Spleen (tissue), 13 donors: ENCODE measurements at places on chromosomes 4 and X. TPM values are rescaled to one million over a fixed set of nuclear protein-coding genes. Genes with fewer than 3 reads are reported as not detected.

Gene PASD1
- total RNA-seq: not detected

Gene RBM46
- total RNA-seq: not detected

Gene NLGN4X
- total RNA-seq: 4.3 TPM

Gene GLRA3
- total RNA-seq: 0.06 TPM

Gene PNMA3
- total RNA-seq: 2.2 TPM

Gene RIBC1
- 1.0 TPM for total RNA-seq

Gene CFAP99
- total RNA-seq: not detected

Gene SYN1
- 0.77 TPM for total RNA-seq

Gene TMPRSS11A
- not detected for total RNA-seq

Gene PIR
- total RNA-seq: 29.4 TPM

Gene SRPX2
- total RNA-seq: 12.6 TPM

Gene VCX3A
- not detected for total RNA-seq

Gene EDNRA
- 21.4 TPM for total RNA-seq

Gene KLHL34
- 0.54 TPM for total RNA-seq

Gene CT47B1
- not detected for total RNA-seq

Gene GPR82
- 0.46 TPM for total RNA-seq

Gene MAGEA8
- not detected for total RNA-seq

Gene BMPR1B
- total RNA-seq: 1.1 TPM

Gene UGT2B15
- not detected for total RNA-seq

Gene METTL14
- 30.4 TPM for total RNA-seq

Gene NBDY
- total RNA-seq: 33.4 TPM

Gene CT45A2
- total RNA-seq: not detected

Gene C4orf33
- total RNA-seq: 31.8 TPM

Gene SHROOM4
- total RNA-seq: 1.6 TPM

Gene SORBS2
- 113 TPM for total RNA-seq

Gene USP51
- 2.3 TPM for total RNA-seq

Gene ATOH1
- not detected for total RNA-seq

Gene GJB1
- not detected for total RNA-seq

Gene BST1
- 25.1 TPM for total RNA-seq

Gene RRH
- total RNA-seq: not detected

Gene ARR3
- total RNA-seq: not detected

Gene ANKRD50
- total RNA-seq: 9.8 TPM

Gene MUC7
- not detected for total RNA-seq

Gene BANK1
- 146 TPM for total RNA-seq

Gene CHST7
- total RNA-seq: 32.0 TPM

Gene LRBA
- 75.5 TPM for total RNA-seq

Gene ACE2
- total RNA-seq: not detected

Gene CC2D2A
- total RNA-seq: 5.3 TPM

Gene F8A2
- not detected for total RNA-seq

Gene PITX2
- total RNA-seq: not detected

Gene ZNF330
- 31.3 TPM for total RNA-seq

Gene ALAS2
- 132 TPM for total RNA-seq

Gene TIGD2
- 3.2 TPM for total RNA-seq

Gene PLK4
- 6.3 TPM for total RNA-seq

Gene SMPX
- total RNA-seq: not detected

Gene MTCP1
- 14.9 TPM for total RNA-seq

Gene IGSF1
- total RNA-seq: not detected

Gene CXCL5
- total RNA-seq: 2.9 TPM

Gene SLC34A2
- not detected for total RNA-seq

Gene AFF2
- 12.7 TPM for total RNA-seq

Gene MAGEC2
- total RNA-seq: not detected

Gene TMSB15C
- 0.61 TPM for total RNA-seq

Gene ANOS1
- total RNA-seq: 1.9 TPM

Gene RS1
- not detected for total RNA-seq

Gene HTN1
- not detected for total RNA-seq

Gene IL2RG
- 129 TPM for total RNA-seq

Gene MND1
- 0.85 TPM for total RNA-seq

Gene GDI1
- 110 TPM for total RNA-seq

Gene DOK7
- 7.1 TPM for total RNA-seq
